ENCODE measurements at places on chromosomes 4 and X.

- no peak for DNase-seq
Measured at GRCh38 chr4:39490322-39490721, 31.5 kb downstream of the LIAS start.

DNA sequence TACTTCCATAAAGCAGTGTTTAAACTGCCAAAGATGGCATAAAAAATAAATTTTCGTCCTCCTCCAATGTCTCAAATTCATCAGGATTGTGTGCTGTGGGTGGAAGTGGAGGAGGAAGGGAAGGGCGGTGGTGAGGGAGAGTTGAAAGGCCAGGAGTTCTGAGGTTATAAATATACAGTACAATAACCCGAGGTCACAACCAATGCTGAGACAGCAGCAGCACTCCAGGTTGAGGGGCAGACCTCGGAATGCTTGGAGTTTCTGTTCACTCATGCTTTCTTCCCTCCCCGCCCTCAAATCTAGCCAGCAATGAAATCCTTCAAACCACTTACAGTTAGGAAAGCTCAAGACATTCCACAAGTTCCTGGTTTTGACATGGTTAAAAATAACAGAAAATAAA, 134.0 kb upstream of the SMAD1 start:
- DNase-seq: no peak

DNA sequence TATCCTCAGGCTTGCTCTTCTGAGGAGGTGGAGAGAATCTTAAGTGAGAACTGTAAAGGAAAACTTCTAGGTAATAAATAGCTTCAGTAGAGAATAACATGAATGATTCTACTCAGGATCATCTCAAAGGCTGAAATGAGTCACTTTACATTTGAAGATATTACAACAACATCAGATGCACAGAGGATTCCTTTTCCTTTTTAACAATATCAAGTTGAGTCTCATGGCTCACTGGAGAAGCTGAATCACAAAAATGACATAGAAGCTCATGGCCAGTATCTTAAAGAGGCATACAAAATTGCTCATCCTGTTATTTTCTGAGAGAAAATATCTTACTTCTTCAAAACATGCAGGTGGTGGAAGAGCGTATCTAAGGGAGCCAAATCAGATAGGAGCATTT, 72.5 kb upstream of the EMCN start:
- no peak for DNase-seq

DNA sequence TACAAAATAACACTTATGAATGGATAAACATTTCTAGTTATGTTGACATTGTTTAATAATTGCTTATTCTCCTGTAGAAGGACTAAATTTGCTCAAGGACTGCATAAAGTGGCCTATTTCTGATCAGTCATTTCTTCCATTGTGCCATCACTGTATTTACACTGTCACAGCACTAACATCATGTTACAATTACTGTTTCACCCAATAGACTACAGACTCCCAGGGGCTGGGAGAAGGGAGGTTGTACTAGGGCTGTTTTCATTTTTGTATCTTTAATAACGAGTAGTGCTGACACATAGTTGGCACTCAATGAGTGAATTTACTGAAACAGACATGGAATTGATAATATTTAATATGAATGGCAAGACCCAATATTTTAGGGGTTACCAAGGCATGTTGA, 139.5 kb downstream of the SLC10A7 start:
- no peak for DNase-seq

- DNase-seq: no peak
Measured at GRCh38 chr4:8920289-8920965, 48.8 kb upstream of the HMX1 start.

DNA sequence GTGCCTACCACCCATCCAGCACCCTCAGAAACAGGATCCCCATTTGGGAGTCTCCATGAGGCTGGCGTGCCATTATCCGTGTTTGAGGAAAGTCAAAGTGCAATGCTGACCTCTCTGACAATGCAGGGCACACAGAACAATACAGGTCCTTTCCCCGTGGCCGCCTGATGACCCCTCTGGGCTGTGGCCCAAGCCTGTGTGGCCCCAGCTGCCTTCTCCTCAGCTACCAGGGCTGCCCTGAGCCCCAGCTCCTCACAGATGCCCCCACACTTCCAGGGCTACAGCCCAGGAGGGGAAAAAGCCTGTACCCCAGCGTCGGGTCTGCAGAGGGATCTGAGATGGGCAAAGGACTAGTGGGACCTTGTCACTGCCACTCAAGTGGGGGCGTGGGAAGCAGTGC, 15.5 kb downstream of the ZFYVE28 start:
- DNase-seq: no peak

GRCh38 chr4:55178226-55179005, 53.0 kb upstream of the KDR start:
- DNase-seq: no peak

DNA sequence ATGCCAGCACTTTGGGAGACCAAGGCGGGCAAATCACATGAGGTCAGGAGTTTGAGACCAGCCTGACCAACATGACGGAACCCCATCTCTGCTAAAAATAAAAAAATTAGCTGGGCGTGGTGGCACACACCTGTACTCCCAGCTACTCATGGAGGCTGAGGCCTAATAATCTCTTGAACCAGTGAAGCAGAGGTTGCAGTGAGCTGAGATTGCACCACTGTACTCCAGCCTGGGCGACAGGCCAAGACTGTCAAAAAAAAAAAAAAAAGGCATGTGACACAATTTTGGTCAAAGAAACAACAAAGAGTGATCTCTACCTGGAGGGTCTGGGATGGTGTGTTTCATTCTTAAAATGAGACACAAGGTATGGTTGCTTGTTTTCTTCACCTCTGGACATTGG, 188.2 kb upstream of the HS3ST1 start:
- DNase-seq: no peak

DNA sequence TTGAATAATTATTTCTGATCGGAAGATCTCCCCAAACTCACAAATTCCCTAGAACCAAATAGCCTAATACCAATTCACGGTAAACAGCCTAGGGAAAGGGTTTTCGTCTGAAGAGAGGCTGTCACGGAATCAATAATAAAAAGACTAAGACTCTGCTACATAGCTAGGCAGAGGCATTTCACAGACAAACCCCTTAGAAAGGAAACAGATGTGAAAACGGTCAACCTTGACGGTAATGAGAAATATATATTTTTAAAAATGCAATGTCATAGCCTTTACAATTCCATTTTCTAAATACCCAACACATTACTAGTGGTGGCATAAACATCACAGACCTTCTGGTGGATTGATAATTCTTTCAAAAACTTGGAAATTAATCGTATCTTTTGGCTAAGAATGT, 28.4 kb downstream of the PROM1 start:
- DNase-seq: no peak

DNA sequence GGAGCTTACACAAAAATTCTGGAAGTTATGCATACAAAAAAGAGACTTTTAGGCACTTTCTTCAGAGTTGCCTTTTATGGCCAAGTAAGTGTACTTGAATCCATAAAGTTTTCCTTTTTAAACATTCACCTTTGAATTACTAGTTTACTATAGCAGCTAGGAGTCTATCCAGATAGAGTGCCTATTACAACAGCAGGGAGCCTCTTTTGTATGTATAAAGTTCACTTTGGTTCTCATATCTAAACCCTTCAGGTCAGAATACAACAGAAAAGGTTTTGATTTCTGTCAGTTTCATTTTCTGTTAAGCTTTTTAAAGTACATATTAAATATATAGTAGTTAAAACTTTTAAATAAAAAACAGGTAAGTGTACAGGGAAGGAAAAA, 51.4 kb upstream of the IL13RA1 start:
- DNase-seq: no peak

- no peak for DNase-seq
Measured at GRCh38 chrX:142977128-142977914, 48.4 kb upstream of the SPANXN4 start.

DNA sequence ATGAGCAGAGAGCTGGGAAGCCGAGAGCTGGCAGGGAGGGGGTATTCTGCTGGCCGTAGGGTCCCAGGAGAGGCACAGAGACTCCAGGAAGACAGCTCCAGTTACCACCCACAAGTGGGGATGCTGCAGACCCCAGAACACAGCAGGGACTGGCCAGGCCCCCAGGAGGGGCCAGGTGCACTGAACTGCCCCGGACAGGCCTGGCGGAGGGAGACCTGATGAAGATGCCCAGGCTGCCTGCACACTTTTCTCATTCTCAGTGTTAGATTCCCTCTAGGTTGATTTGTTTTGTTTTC, 110.8 kb downstream of the CPZ start:
- no peak for DNase-seq

DNA sequence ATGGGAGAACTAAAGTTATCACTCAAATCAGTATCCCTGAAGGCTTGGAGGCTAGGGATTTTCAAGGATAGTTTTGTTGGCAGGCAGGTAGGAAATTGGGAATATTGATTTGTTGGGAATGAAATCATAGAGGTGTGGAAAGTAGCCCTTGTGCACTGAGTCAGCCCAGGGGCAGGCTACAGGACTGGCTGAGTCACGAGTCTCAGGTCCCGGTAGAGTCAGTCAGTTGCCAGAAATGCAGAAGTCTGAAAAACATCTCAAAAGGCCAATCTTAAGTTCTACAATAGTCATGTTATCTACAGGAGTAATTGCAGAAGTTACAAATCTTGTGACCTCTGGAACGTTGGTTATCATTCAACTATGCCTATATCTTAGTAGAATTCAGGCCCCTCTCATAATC, 153.1 kb downstream of the GC start:
- DNase-seq: no peak

GRCh38 chr4:81260443-81261101, 45.5 kb upstream of the PRKG2 start:
- DNase-seq: no peak

GRCh38 chr4:10605746-10606482, 78.7 kb downstream of the CLNK start:
- DNase-seq: no peak

DNA sequence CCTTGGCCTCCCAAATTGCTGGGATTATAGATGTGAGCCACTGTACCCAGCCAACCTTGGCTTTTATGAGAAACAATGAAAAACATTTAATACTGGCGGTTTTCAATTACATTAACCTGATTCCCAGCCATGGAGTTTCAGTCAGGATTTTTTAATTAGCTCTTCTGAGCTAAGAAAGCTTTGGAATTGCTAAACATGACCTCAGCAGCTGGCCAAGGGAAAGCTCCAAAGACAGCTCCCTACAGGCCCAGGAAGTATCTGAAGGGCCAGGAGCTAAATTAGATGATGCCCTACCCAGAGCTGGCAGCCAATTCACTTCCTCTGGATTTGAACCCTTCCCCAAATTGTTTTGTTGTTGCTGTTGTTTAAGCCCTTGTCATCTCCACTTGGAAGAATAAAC, 26.5 kb upstream of the FUNDC1 start:
- no peak for DNase-seq

GRCh38 chr4:182556580-182556979, 313.4 kb downstream of the TENM3 start:
- DNase-seq: no peak

- no peak for DNase-seq
Measured at GRCh38 chr4:156695163-156695562, 276.4 kb downstream of the PDGFC start.

GRCh38 chrX:78650906-78651437, 8.2 kb downstream of the RTL3 start:
- DNase-seq: no peak

- no peak for DNase-seq
Measured at GRCh38 chr4:39037941-39038340, 5.7 kb upstream of the TMEM156 start.

- no peak for DNase-seq
Measured at GRCh38 chrX:53715346-53715924, 28.9 kb upstream of the HUWE1 start.

- DNase-seq: no peak
Measured at GRCh38 chrX:153670748-153671588, 2.6 kb downstream of the PNCK start.

- no peak for DNase-seq
Measured at GRCh38 chrX:72003811-72004750, 93.4 kb downstream of the NHSL2 start.

GRCh38 chr4:122588453-122589238, 32.2 kb downstream of the IL21 start:
- DNase-seq: no peak

All from activated CD4-positive, alpha-beta T cell treated with anti-CD3 and anti-CD28 coated beads, Interleukin-2, amount 50 U/mL, for 48 hours (primary cell).